ENCODE measurements at places on chromosomes 13 and 19. TPM values are rescaled to one million over a fixed set of nuclear protein-coding genes. Genes with fewer than 3 reads are reported as not detected.

DNA sequence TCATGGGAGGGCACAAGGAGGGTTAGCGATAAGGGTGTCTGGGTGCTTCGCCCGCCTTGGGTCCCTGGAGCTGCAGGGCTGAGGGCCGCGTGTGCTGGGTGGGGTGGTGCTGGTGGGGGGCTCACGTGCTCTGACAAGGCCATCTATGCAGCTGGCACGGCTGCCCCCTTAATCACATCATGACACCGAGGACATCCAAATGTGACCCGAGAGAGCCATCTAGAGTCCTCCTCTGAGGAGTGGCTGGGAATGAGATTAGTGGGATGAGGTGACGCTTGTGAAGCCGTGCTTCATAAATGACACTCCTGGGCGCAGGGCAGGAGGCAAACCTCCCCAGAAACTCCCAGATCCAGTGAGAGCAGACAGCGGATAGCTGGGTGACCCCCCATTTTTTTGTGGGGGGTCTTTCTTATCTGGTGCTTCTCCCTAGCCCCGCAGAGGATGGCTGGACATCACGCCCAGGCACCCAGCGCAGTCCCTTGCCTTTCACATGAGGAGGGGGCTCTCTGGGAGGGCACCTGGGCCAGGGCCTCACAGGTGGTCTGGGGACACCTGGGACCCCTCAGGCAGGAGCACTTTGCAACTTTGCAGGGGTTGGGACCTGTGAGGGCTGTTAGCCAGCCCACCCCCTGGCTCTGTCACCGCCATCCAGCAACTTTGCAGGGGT lies 6.6 kb downstream of the FZR1 start:
- no peak for DNase-seq

DNA sequence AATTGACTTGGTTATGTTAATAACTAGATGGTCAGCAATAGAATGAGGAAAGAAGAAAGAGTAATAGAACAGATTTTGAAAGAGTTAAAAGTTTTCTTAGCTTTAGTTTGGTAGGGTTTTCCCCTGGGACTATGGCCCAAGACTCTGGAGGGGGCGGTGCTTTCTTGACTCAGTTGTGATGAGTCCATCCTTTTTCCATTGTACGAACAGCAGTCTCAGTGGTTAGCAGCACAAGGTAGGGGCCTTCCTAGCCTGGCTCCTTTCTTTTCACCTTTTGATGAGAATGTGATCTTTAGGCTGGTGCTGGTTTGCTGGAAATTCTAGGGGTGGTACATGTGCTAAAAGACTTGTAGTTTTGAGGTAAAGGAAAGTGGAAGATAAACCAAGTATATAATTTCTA lies 38.8 kb downstream of the ZNF506 start:
- no peak for DNase-seq

USHBP1 gene
- total RNA-seq, result 5.6 TPM

ABHD17A gene
- total RNA-seq, result 140 TPM
